ENCODE measurements at places on chromosomes 13 and 19.

DNA sequence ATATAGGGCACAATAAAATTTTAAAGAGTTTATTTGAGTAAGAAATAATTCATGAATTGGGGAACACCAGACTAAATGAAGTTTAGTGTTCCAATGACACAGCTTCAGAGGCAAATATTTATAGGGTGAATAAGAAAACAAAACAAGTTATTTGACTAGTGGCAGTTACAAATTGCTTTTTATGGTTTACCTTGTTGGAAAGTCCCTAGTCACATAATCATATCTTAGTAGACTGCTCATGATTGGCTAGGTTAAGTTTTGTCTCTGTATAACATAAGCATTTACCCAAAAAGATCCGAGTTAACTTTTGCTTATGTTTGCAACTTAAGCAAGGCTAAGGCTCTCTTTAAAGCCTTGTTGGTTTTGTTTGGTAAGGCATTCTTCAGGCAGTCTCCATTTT lies 224.7 kb upstream of the MIR17HG start:
- no peak for DNase-seq

GRCh38 chr13:48874165-48874564 lies 101.5 kb upstream of the FNDC3A start:
- no peak for DNase-seq

GRCh38 chr19:1261538-1261797 lies 7.7 kb upstream of the CIRBP start:
- DNase-seq: no peak

DNA sequence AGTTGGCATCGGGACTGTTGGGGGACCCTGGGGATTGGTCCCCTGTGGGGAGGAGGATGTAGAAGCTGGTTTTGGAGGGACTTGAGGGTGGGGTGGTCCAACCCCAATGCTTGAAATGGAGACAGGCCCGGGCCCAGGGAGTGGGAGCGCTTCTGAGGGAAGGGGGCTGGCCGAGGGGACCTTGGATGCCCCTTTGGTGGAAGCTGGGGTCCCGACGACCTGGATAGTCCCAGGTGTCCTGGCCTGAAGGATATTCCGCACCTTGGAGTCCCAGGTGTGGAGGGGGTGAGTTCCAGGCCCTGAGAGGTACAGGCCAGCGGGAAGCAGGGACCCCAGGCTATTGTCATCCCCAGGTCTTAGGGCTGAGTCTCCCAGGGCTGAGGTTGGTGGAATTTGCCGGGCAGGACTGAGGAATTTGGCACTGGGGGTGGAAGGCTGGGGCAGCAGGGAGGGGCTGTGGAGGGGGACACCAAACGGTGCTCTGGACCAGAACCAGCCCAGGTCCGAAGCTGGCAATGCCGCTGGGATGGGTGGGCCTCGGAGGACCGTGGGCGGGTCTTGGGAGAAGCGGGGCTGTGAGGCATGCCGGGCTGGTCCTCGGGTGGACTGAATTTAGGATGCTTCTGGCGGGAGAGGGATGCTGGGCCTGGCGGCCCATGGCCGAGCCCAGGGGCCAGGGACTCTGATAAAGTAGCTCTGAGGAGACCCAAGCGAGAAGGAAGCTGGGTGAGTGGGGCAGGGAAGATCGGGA lies 1.8 kb downstream of the HDGFL2 start:
- DNase-seq: no peak

DNA sequence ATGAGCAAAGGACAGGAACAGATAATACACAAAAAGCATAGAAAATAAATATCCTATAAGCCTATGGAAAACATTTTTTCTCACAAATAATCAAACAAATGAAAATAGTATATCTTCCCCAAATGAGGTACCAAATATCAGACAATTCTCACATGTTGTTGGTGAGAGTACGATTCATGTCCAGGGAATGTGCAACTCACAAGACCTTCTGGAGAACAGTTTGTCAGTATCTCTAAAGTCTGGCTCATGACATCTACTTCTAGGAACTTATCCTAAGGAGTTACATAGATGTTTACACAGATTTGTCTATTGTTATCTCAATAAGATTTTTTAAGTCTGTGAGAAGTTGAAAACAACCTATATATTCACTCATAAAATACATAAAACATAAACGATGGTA lies 80.3 kb upstream of the ARHGEF7 start:
- no peak for DNase-seq

GRCh38 chr13:37647031-37647650 lies 48.6 kb upstream of the POSTN start:
- no peak for DNase-seq

- peak; percentile 22 for DNase-seq
These were observed 181.9 kb downstream of the NDFIP2 start for GRCh38 chr13:79662882-79663281.

DNA sequence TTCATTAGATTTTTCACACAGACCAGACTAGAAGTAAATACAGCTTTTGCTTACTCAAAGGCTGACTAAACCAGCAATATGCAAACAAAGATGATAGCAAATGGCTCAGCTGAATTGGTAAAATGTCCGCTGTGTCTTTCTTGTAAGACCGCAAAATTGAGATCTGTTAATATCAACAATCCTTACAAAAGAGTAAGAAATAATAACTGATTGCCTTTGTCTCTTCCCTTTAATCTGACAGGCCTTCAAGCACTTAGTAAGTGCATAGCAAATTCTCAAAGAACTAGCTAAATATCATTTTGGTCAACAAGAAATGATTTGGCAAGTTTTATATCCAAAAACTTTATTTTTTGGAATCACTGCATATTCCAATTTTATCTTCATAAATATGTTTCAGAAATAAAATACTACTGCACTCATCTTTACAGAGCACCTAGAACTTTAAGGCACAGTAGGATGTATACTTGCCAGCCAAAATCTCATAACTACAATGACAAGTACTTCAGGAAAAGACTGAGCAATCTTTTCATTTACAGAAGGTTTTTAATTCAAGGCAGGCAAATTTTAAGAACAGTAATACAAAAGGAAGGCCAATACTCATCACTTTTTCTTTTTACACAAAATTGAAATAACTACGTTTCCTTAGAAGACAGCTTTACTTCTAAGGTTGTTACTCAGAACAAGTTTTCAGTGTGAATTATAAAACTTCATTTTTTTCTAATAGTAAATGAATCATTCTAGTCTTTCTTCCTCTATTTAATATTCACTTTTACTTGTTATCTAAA lies 1.1 kb downstream of the ELF1 start:
- no peak for DNase-seq

DNA sequence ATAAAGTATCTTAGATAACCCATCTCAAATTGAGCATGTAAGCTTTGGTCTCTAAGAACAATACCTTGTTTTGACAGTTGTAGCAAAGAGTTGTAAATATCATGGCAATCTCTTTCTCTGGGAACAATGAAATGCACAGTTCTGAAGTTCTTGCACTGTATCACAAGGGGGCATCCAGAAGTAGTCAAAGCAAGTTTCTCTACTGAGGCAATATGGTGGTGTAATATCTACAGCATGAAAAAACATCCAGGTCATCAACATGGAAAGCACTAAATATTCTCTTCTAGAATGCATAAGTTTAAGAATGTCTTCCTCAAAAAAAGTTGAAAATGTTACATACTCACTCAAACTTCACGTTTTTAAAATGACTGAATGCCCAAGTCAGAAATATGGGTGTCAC lies 19.6 kb downstream of the MTMR6 start:
- no peak for DNase-seq

DNA sequence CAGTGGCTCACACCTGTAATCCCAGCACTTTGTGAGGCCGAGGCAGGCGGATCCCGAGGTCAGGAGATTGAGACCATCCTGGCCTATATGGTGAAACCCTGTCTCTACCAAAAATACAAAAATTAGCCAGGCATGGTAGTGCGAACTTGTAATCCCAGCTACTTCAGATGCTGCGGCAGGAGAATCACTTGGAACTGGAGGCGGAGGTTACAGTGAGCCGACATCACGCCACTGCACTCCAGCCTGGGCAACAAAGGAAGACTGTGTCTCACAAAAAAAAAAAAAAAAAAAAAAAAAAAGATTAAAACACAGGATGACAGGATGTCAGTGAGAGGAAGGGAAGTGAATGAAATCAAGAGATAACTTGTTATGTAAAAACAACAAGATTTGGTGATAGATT lies 1158.5 kb downstream of the PCDH9 start:
- DNase-seq: no peak

- DNase-seq: no peak
These were observed 65.4 kb upstream of the ARGLU1 start for GRCh38 chr13:106633321-106633720.

DNA sequence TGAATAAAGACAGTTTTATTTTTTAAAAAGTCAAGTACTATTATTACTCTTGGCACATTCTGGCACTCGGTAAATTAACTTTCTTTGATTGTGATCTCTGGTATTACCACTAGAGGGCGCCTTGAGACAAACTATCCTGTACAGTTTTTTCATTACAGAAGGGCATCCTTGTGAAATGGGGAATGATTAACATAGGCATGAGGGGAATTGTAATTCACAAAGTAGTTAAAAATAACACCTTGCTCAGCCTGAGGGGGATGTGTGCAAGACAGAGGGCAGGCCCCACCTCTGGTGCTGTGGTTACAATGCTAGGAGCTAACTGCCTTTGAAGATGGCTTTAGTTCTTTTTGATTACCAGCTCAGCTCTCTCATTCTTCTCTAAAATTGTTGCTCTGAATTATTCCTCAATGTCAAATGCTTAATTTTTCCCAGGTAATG lies 24.2 kb upstream of the C1QTNF9B start:
- DNase-seq: no peak

DNA sequence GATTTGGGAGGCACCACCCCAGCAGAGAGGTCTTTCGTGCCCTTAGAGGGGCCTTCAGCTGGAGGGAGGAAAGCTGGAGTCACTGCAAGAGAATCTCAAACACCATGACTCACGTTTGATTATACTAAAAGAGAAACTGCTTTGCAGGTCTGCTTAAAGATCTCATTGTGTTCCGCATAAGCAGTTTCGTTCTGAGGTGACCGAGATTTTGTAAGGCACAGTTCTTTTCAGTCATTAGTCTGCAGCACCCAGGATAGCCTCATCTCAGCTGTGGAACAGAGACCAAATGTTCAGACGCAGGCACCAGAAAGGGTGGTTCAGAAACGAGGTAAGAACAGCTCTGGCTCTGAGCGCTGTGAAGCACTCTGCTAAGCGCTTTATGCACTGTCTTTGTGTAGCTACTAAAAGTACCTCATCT lies 71.2 kb upstream of the GTF3A start:
- no peak for DNase-seq

- DNase-seq: no peak
These were observed 80.3 kb downstream of the UFM1 start for GRCh38 chr13:38429916-38430315.

DNA sequence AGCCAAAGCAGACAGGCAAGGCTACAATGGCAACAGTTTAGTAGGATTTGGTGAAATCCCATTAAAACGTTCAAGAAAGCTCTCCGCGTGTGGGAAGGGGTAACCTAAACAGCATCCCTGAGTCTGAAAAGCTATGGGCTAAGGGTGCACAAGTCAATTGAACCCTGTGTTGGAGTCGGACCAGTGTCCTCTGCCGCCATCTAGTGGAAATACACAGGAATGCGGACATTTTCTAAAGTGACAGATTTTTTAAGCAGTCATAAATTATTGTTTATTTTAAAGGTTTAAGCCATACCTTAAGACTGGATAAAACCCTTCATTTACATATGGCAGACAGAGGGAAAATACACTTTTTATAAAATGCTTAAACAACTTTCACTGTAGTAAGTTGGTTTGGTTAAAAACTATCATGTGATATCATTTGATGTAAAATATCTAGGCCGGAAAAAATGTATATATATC lies 26.5 kb upstream of the LSM14A start:
- DNase-seq: peak; percentile 55

DNA sequence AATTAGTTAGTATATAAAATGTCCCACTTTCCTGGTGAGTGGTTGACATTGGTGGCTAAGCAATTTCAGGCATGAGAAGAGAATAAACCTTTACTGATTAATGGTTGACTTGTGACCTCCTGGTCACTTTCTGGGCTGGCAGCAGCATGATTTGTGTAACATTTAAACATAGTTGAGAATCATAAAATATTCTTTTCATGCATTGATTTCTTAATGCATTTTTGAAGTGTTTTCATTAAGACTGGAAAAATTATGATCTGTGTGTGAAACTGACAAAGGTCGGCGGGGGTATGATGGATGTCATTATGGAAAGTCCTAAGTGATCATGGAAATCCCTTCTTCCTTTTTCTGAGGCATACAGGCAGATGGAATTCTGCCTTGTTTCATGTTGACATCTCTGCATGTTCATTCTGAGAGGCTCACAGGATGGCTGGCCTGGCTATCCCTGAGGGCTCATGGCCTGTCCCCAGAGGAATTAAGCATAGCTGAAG lies 98.7 kb upstream of the RNF113B start:
- DNase-seq: no peak

DNA sequence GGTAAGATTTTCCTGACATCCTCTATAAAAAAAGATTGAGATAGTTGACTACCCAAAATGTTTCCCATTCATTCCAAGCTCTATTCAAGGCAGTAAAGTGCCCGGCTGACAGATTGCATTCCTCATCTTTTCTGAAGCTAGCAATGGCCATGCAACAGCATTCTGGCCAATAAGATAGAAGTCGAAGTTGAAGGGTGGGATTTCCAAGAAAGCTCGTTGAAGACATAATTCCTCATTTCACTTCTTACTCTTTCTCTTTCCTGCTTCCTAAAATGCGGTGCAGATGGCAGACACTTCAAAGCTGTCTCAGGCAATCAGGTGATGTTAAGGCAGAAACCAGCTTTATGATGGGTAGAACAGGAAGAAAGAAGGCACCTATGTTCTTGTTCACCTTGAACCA lies 13.4 kb upstream of the ALOX5AP start:
- no peak for DNase-seq

DNA sequence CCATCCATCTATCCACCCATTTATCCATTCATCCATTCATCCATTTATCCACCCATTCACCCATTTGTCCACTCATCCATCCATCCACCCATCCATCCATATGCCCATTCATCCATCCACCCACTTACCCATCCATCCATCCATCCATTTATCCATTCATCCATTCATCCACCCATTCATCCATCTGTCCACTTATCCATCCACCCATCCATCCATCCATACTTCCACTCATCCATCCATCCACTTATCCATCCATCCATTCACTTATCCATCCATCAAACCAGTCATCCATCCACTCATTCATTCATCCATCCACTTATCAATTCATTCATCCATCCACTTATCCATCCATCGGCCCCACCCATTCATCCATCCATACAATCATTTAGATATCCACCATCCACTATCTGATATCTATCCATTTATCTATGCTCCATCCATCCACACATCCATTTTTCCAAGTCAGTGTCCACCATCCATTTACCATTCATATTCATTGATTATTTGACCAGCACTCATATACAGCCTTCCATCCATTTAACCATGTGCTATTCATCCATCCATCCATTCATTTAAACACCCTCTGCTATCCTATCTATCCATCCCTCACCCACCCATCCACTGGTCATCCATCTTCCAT lies 2.8 kb downstream of the TMEM221 start:
- DNase-seq: no peak

GRCh38 chr19:52695996-52696395 lies 38.8 kb downstream of the ZNF611 start:
- DNase-seq: no peak

- no peak for DNase-seq
These were observed 802.3 kb upstream of the ARGLU1 start for GRCh38 chr13:107370015-107370785.
